ENCODE measurements at places on chromosomes 6 and 20. TPM values are rescaled to one million over a fixed set of nuclear protein-coding genes. Genes with fewer than 3 reads are reported as not detected.

- no peak for DNase-seq
These were observed 30.8 kb downstream of the ISM1 start for GRCh38 chr20:13251904-13252297.

- no peak for DNase-seq
These were observed 87.7 kb upstream of the MAFB start for GRCh38 chr20:40776466-40777457.

GRCh38 chr6:34288581-34288980 lies 39.8 kb upstream of the SMIM29 start:
- no peak for DNase-seq

The VGLL2 gene
- total RNA-seq = not detected

DNA sequence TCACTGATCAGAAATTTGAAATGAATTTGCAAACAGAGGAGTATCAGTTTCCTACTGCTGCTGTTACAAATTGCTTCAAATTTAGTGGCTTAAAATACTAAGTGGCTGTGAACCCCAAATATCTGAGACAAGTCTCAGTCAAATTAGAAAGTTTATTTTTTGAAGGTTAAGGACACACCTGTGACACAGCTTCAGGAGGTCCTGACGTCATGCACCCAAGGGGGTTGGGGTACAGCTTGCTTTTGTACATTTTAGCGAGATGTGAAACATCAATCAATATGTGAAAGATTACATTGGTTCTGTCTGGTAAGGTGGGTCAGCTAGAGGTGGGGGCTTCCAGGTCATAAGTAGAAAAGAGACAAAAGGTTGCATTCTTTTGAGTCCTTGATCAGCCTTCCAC lies 21.4 kb upstream of the ZFP64 start:
- DNase-seq = no peak

The SNX9 gene
- total RNA-seq = 75.4 TPM

GRCh38 chr6:114061741-114062140 lies 90.8 kb upstream of the HDAC2 start:
- DNase-seq = no peak

DNA sequence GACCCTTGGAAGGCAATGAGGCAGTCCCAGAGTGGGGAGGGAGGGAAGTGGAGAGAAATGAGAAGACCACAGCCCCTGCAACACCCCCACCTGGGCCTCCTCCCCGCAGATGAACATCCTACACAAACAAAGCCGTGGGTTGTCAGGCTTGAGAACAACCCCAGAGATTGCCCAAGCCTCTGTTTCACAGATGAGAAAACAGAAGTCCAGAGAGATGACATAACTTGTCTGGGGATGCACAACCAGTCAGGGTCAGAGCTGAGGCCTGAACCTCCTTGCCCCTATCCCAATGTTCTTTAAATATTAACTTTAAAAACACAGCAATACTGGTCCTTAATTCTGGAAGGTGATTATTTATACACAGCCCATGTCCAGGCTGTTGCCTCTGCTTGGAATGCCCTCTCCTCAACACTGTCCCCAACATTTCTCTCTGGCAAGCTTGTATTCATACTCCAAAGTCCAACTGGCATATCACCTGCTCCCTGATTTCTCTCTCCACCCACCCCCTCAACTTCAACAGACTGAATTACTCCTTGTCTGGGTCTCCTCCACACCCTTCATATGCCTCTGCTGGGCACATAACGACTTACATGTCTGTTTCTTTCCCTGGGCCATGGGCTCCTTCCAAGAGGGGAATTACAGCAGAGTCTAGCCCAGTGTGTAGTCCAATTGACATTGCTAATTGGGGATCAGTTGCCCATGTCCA lies 135.5 kb upstream of the LRFN2 start:
- DNase-seq = no peak

DNA sequence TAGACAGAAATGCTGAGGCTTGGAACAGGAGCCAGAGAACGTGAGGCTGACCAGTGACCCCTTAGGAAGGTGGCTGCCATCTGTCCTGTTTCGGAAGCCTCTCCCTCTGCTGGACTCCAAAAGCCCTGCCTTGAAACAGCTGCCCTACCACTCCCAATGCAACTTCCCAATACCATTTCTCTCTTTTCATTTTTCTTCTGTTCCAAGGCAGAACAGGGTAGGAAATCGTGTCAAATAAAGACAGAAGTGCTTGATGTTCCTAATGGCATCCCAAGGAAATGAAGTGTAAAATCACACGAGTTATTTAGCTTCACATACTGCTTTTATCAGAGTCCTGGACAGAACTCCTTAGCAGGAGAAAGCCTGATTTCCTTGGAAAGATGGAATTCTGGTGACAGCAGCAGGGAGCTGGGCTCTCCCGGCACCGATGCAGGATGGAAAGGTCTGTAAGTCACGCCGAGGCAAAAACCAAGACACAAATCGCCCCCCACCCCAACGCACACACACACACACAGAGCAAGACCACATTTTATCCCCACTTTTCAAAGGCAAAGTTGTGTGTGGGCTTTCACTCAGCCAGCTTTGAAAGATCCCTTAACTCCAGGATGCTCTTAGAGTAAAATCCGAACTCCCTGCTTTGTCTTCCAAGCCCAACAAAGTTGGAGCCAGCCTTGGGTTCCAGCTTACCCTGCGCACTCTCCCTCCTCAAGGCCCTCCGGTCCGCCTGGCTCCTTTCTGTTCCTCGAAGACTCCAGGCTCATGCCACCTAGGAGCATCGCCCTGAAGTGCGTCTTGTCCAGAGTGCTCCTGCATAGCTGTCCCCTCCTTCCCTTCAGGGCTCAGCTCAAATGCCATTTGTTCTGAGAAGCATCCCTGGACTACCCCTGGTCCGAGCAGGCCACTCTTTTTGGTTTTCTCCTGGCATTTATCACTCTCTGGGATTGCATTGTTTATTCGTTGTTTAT lies 11.6 kb upstream of the STX16 start:
- DNase-seq = no peak

- peak; percentile 64 for DNase-seq
These were observed 38.6 kb upstream of the PIM1 start for GRCh38 chr6:37131104-37131959.

The LRRC1 gene
- total RNA-seq = 85.7 TPM

DNA sequence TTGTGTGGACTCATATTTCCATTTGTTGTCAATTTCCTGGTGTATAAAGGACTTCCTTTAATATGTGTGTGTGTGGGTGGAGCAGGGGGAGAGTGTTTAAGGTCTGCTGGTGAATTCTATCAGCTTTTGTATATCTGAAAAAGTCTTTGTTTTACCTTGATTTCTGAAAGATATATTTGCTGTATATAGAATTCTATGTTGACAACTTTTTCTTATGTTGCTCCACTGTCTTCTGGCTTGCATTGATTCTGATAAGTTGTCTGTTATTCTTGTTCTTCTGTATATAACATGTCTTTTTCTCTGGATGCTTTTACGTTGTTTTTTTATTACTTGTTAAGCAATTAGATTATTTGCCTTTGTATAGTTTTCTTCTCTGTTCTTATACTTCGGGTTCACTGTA lies 90.0 kb upstream of the CEP162 start:
- no peak for DNase-seq

The PGC gene
- total RNA-seq = not detected

- peak; percentile 38 for DNase-seq
These were observed 103.1 kb upstream of the SPACA1 start for GRCh38 chr6:87944541-87944954.

GRCh38 chr6:118736440-118736839 lies 85.0 kb upstream of the CEP85L start:
- DNase-seq = no peak

The KHDC3L gene
- not detected for total RNA-seq

The TAGAP gene
- total RNA-seq = 2.2 TPM

- DNase-seq = no peak
These were observed 109.0 kb downstream of the RIN2 start for GRCh38 chr20:19867074-19867473.

The PAK5 gene
- total RNA-seq = not detected

The HRH3 gene
- total RNA-seq = not detected

DNA sequence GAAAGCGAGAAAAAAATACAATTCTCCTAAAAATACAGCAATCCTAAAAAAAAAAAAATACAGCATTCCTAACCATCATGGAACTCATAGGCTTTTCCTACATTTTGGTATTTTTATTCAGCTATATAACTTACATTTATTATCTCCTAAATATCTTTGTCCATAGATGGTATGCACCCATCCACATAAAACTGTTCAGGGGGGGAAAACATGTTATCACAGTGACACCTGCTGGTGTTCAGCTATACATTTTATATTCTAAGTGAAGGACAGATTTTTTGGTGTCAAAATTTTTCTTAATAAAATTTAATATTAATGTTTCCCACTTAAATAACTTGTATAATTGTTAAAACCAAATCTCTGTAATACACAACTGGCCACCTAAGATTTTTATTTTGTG lies 58.0 kb downstream of the BLOC1S5 start:
- DNase-seq = no peak

The UBE3D gene
- total RNA-seq = 3.3 TPM

The TMEM217 gene
- total RNA-seq = 1.4 TPM

The C6orf58 gene
- total RNA-seq = not detected

GRCh38 chr6:158544428-158544827 lies 15.5 kb upstream of the TMEM181 start:
- DNase-seq = no peak

DNA sequence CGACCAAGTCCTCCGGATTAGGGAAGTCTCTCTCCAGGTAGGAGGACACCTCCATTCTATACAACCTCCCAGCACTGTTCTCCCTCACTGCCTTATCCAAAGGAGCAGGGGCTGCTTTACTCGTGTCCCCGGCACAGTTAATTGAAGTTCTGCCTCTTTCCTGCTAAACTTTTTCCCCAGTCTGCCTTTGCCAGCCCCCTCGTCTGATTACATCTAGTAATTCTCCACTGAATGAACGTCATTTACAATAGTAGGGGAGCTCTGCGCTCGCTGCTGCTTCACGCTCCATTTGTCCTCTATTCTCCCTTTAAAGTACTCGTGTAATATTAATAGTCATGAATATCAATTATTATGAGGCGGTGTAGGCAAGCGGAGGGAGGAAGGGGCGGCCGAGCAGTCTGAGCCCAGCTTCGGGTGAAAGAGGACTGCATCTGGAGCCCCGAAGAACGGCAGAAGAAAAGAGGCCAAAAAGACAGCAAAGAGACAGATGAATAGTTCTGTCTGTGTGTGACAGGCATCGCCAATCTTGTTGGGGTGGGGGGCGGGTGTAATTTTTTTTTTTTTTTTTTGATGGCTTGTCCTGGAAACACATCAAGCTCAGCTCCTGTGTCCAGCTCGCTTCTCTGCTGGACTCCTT lies 2.9 kb downstream of the TFAP2B start:
- DNase-seq = no peak

DNA sequence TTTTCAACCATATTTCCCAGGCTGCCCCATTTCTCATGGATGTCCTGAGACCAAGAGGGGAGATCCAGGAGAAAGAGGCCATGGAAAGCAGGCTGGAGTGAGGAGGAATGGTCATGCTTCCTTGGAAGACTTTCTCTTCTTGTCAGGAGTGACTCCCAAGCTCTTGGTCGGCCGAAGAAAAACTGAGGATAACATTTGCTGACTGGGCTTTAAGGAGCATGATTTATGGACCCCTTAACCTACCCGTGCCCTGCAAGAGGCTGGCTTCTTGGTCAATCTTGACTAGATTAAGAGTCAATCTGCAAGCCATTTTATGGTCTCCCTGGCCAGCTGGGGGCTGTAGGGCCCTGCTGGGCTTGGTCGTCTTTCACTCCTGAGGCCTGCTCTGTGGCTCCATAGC lies 22.8 kb downstream of the ADGRF4 start:
- no peak for DNase-seq

Measured in left colon (tissue), 2 donors.